Ecto neural progenitor cell (in vitro differentiated cells): ENCODE measurements at places on chromosomes 7 and 10.

DNA sequence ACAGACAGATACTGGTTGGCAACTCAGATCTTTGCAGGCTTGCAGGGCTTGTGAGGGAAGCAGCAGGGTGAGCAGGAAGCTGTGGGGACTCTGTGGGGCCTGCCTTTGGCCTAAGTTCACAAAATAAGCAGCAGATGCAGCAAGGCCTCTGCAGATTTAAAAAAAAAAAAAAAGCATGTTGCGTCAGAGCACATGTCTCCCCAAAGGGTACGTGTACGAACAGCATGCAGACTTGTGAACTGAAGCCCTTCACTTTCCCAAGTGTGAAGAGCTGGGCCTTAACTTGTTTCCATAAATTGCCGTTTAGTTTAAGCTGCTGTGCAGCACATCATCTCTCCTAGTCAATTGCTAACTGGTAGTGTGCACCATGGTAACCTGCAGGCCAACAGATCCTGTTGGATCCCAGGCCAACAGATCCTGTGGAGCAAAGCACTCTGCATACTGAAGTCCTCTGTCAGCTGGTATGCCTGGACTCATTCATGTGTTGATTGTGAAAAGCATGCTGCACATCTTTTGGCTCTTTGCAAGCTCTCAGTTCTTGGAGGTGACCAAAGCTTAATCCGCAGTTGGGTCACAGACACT lies 10.8 kb upstream of the XPNPEP1 start:
- no peak for DNase-seq

DNA sequence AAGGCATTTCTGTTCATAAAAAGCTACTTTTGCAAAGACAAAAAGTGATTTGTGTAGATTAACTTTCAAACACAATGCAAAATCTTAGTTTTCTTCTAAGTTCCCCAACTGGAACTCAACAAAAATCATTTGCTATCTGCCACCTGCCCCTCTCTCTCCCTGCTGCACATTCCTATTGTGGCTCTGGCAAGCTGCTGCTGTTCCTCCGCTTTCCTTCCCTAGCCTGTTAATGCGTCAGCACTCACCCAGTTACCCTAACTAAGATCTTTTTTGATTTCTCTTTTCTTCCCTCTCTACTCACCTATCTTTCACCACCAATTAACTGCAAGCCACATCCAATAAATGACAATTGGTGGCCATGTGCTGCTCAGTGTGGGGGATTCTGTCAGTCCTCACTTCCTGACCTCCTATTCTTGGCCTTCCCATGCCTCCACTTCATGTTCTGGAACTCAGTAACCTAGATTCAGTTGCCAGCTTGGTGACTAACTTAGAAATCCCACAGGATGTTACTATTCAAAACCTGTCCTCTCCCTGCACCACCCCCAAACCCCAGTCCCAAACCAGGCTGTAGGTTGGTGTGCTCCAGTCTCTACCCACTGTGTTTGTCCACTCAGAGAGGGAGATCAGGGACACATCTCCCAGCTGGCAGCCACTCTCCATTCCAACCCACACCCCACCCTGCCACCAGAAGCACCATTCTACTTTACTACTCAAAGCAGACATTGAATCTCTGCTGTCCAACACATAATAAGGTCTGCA lies 140.2 kb upstream of the CTTNBP2 start:
- no peak for DNase-seq

DNA sequence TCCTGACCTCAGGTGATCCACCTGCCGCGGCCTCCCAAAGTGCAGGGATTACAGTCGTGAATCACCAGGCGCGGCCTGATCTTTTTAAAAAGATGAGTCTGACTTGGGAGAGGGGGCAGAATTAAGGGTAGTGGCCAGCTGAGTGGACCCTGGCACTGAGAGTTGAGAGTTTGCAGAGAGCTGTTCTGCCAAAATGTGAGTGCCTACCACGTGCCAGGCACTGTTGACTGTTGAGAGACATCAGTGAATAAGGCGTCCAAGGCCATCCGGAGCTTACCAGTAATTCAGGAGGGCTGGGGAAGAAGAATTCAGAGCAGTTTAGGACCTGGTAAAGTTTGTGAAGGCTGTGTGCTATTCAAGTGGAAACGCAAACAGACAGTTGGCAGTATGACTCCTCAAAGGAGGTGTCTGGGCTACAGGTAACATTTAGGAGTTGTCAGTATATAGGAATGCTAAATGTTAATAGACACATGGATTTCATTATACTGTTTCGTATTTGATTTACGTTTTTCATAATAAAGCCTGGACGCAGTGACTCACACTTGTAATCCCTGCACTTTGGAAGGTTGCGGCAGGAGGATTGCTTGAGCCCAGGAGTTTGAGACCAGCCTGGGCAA lies 1.5 kb downstream of the NIPSNAP2 start:
- DNase-seq = no peak

DNA sequence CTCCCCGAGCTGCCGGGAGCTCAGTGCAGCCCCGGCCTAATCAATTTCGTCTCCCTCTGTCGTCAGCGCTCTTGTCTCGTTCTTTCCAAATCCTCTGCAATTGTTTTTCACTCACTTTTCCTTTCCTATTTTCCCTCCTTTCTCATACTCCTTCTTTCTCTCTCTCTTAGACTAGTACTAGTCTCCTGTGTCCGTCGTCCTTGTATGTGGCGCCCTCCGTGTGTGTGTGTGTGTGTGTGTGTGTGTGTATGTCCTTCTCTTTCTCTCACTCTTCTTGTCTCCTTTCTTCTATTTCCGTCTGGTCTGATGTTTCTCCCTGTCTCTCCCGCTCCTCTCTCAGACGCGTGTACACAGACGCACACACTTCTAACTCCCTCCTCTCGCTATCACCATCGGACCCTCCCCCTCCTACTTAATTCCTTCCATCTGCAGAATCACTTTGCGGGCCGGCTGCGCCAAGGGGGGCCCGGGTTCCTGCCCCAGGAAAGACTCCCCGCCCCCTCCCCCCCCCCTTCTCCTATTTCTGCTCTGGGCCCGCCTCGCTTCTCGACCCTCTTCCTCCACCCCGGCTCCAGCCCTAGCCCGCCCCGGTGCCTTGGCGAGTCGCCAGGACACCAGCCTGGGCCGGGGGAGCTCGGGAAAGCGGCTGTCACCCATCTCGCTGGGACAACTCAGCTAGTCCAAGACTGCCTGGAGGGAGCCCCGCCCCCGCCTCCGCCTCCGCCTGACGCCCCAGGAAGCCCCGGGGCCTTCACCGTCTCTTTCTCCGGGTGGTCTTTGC lies 743 bp upstream of the ZCCHC24 start:
- DNase-seq = peak; percentile 85

DNA sequence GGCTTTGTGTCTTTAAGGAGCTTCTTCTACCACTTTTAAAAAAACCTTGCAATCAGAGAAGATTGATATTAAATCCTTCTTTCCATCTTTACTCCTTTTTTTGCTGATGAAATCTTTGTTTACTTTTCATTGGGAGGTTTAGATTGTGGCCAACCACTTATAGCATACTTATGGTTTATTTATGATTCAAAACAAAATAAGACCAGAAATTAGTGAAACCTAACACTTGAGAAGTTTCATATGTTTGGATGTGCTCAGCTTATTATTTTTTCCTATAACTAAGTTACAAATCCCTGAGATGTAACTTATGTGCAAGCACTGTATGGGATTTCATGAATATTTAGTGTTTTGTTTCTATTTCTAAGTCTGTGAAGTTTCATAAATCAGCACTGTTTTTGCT lies 13.5 kb upstream of the PRPS1L1 start:
- no peak for DNase-seq

- DNase-seq = no peak
Observed at GRCh38 chr7:151080067-151080521, 515 bp downstream of the FASTK start.

- no peak for DNase-seq
Observed at GRCh38 chr7:81845744-81846241, 75.9 kb upstream of the HGF start.

GRCh38 chr10:120897343-120897742 lies 46.2 kb downstream of the WDR11 start:
- no peak for DNase-seq

- DNase-seq = no peak
Observed at GRCh38 chr7:18337048-18337809, 158.3 kb upstream of the HDAC9 start.

DNA sequence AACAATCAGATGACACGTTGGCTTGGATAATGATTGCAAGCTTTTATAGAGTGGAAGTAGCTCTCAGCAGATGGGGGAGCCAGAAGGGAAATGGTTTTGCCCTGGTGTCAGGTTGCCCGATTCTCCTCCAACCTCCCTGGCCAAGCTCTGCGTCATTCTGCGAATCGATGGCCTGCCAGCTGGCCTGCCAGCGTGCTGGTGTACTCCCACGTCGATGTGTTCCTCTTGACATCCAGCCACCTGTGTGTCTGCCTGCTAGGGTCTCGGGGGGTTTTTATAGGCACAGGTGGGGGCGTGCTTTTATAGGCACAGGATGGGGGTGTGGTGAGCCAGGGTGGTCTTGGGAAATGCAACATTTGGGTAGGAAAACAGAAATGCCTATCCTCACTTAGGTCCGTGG lies 4.6 kb downstream of the NET1 start:
- DNase-seq = no peak

GRCh38 chr7:17984288-17984687 lies 43.4 kb downstream of the PRPS1L1 start:
- DNase-seq = no peak

DNA sequence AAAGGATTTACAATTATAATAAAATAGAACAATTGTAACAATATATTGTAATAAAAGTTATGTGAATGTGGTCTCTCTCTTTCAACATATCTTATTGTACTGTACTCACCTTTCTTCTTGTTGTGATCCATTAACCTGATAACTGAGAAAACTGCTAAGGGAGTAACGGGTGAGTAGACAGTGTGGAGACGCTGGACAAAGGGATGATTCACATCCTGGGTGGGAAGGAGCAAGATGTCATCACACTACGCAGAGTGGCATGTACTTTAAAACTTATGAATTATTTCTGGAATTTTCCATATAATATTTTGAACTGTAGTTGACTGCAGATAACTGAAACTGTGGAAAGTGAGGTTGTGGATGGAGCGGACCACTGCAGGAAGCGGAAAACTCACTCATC lies 91.2 kb upstream of the PLPP4 start:
- no peak for DNase-seq

- no peak for DNase-seq
Observed at GRCh38 chr10:36721871-36722270, 403.5 kb upstream of the ANKRD30A start.

- peak; percentile 78 for DNase-seq
Observed at GRCh38 chr10:21732067-21732772, 198.2 kb downstream of the MLLT10 start.

DNA sequence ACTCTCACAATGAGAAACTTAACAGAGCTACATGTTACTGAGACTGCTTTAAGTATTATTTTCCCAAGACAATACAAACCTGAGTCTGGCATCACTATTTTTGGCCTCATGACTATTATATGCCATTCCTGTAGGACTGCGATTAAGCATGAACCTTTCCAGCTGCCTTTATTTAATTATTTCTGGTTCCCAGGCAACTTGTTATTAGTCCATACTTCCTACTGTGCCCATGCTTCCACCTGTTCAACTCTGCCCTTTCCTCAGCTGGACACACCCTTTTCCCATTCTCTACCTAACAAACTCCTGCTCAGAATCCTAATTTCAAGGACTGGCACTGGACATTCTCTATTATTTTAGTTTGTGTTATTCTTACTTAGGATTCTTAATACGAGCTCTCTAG lies 8.1 kb upstream of the CROT start:
- DNase-seq = no peak

DNA sequence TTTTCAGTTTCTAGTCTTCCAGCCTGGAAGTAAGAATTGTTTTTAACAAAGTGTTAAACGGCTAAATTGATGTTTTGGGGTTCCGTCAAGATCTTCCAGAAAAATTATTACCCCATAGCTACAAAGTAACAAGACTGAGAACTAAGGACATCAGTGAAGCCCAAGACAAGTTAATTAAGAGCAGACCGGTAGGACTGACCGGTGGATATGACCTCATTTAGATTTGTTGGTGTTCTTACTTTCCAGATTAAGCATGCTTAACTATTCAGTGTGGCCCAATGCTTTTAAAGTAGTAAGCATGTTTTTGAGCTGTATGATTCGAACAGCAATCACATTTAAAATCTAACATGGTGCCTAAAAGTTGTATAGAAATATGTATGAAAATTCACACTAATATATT lies 73.1 kb upstream of the RPA3 start:
- no peak for DNase-seq

- no peak for DNase-seq
Observed at GRCh38 chr10:21191512-21191911, 294.4 kb upstream of the NEBL start.

DNA sequence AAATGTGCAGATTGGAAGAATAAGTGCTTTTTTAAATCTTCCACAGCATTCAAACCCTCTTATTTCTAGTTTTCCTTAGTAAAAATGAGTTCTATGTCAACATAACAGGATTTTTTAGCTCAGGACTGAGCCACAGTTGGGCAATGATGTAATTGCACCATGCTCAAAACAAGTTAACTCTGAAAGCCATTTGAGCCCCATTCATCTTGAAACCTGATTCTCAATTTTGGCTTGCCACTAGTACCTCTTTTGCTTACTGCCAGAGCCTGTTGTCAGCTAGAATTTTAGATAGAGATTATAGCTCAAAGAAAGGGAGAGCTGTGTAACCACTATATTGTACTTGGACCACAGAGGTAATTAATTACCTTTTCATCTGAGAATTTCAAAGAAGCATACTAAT lies 1028.5 kb upstream of the PHF14 start:
- no peak for DNase-seq

DNA sequence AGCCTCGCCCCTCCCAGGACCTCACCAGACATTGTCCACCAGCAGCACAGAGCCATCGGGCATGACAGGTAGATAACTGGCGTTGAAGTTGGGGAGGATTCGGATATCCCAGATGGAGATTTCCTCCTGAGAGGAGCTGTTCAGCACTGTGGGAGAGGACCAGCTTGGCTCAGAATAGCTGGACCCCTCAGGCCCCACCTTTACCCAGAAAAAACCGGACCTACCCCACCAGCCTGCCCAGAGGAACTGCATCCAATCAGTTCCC lies 1.5 kb downstream of the TRAPPC14 start:
- DNase-seq = no peak

DNA sequence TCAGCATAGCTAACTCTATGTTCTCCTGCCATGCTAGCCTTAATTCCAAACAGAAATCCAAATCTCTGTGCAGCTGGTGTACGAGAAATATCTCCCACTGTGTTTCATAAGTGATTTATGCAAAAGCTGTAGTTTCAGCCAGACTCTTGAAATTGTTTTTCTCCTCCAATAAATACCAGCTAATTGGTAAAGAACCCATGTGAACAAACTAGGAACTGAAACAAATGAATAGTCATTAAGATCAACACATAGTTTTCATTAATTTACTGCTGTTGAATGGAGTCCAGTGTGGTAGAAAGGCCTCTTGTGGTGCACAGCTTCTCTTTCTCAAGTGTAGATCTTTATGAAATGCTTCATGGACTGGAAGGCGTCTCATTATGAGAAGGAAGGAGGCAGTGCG lies 18.4 kb downstream of the PPP1R17 start:
- no peak for DNase-seq

- no peak for DNase-seq
Observed at GRCh38 chr10:10528563-10528910, 489.1 kb upstream of the CELF2 start.

DNA sequence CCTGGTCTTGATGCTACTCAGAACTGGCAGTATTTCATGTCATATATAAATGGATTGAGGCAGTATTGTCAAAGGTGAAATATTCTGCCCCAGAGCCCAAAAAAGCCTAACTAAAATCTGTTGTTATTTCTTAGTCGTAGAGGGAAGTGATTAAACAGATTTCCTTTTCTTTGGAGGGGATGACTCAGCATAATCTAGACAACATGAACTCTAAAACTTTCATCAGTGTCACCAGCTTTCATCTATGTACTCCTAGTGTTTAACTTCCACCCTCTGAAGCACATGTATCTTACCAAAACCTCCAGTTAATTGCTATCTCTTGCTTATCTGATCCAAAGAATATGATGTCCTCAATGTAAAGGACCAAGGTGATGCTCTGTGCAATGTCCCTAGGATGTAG lies 97.1 kb upstream of the ARID5B start:
- no peak for DNase-seq
